ENCODE measurements at places on chromosomes 6 and 20. TPM values are rescaled to one million over a fixed set of nuclear protein-coding genes. Genes with fewer than 3 reads are reported as not detected.

OSER1 gene
- 29.9 TPM for total RNA-seq

SYCP2L gene
- 0.93 TPM for total RNA-seq

TAGAP gene
- 5.7 TPM for total RNA-seq

TGM2 gene
- total RNA-seq = 131 TPM

- DNase-seq = no peak
These were observed 14.1 kb downstream of the SGK2 start for GRCh38 chr20:43572891-43573290.

GRCh38 chr6:31157513-31158139 lies at the start of gene CCHCR1:
Gene CCHCR1, minus strand, starts transcription at chr6:31157802. Its CDS starts 202 bp downstream, at chr6:31157600.
- no peak for DNase-seq

- DNase-seq = no peak
These were observed 73.2 kb downstream of the JPH2 start for GRCh38 chr20:44113618-44114376.

DNA sequence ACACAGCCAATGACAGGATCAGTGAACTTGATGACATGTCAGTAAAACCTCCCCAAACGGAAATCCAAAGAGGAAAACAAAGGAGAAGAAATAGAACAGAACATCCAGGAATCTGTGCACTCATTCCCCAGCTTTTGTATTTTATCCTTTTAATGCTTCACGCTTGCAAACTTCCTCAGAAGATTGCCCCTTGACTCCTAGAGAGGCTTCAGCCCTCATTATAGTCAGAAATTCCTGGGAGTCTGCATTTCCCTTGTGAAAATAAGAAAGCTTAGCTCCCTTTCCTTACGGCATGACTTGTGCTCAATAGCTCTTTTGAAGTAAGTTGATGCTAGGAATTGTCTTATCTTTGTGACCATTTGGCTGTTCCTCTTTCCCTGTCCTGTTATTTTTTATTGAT lies 313.6 kb upstream of the OPRM1 start:
- no peak for DNase-seq

DNA sequence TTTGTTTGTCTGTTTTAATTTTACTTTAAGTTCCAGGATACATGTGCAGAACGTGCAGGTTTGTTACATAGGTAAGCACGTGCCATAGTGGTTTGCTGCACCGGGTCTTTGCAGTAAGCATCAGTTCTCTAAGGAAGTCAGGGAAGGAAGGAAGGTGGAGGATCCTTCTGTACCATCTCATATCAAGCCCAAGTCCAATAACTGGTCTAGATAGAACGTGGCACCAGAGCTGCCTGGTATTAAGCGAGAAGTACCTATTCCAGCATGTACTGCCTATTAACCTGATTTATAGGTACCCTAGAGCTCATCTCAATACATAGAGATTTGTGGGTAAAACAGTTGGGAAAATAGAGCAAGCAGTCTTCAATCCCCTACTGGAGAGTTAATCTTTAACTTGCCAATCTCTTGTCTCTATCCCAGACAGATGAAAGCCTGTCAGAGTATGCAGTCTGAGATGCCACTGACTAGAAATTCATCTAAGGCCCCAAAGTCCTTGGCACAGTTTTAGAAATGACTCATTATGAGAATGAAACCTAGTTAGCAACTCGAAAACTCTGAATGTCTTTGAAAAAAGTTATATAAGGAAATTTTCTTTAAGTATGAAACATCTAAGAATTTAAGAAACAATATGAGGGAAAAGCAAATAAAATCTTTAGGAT lies 144.9 kb downstream of the TFAP2A start:
- no peak for DNase-seq

Data from mesenteric fat pad (tissue), 1 donor.